Fibroblast of villous mesenchyme (primary cell): ENCODE measurements at places on chromosomes 1 and 21. TPM values are rescaled to one million over a fixed set of nuclear protein-coding genes. Genes with fewer than 3 reads are reported as not detected.
A peak's percentile ranks its signal among the peaks of the same experiment; 100 is the strongest.

DNA sequence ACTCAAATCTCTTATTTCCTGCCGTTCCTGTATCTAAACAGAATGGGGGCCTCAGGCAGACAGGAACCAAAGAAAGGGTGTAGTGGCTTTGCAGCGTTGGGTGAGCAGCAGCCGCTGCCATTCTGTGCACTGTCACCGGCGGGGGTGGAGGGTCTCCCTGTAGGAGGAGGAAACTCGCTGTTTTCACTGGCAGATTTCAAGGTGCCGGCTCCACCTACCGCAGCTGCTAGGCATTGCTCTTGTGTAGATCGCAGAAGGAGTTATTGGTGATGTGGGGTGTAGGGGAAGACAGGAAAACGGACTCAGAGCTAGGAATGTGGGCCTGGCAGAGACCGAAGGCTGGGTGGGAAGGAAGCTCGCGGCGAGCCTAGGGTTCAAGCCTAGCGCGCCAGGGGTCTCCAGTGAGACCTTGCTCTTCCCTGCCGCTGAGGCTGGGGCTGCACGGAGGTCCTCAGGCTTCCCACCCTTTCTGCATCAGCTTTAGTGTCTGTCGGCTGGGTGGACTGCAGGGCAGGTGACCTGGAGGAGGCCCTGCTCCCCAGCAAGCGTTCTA, 20.8 kb downstream of the ATP5PO start:
- DNase-seq = peak; percentile 87

DNA sequence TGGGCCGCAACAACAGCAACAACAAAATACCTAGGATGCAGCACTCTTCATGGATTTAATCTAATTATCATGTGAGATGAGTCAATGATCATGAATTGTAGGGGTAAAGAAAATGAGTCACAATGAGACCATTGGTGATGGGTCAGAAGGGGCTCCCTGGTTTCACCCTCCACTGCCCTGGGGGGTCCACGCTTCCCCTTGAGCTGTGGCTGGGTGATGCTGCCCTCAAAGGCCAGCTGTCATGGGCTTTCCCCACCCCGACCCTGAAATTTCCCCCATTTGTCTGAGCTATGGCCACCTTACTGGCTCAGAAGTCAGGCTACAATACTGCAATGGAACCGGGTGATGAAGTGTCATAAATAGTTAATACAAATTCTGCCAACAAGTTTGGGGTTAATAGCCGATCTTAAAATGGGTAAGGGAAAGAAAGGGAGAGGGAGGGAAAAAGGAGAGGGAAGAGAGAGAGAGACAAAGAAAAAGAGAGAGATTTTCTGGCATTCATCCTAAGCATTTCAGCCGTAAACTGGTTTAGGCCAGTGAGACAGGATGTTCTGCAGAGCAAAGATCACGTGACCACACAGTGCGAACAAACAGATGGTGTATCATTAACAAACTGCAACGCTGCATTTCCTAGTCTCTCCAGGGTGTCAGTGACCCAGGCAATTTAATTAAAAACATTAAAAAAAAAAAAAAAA, 143.4 kb upstream of the ERRFI1 start:
- peak; percentile 90 for DNase-seq

S100A10 gene
- 70.0 and 70.2 TPM in 2 replicates for total RNA-seq

DNA sequence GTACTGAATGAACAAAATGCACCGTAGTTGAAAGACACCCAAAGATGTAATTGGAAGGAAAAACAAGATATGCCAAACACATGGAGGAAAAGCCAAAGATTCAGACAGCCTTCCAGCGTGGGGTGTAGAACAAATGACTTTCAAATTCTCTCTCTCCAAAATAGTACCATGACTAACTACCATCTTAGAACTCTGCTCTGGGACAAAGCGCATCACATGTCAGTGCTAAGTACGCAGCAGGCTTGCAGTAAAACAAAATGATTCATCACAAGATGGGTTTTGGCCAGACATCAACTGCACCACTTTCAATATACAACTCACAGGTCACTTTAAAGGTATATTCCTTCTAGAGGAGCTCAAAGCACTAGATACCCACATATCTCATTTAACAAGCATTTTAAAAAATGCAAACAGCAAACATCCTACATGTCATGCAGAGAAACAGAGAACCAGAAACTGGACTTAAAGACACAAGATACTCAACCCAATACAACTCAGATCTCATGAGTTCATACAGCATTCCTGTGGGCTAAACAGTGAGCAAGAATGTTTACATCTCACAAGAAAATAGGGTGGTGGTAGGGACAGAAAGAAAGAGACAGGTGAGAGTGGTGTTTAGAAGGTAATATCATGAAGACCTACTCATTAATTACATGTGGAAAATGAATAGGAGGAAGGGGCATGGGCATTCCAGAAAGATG, 75.7 kb downstream of the BCAR3 start:
- peak; percentile 94 for DNase-seq

DNA sequence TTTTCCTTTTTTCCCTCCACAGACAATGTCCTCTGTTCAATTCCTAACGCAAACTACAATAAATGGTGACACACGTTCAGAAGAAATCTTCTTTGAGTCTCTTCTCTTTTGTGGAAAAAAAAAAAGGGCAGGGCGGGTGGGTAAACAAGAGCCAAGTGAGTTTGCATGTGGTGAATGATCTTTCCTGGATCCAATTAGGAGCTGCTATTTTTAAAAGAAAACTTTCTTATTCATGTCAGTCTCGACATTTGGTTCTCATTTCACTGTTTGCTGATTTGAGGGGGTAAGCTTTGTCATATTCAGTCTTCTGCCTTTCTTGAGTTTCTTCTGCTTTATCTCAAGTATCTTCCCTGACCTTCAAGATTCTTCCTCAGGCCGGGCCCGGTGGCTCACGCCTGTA, 29.2 kb upstream of the KIF1B start:
- no peak for DNase-seq

- DNase-seq = no peak
Observed at GRCh38 chr1:43233631-43234030, 36.2 kb upstream of the TMEM125 start.

- no peak for DNase-seq
Observed at GRCh38 chr21:45079351-45079750, 5.0 kb downstream of the ADARB1 start.

- DNase-seq = no peak
Observed at GRCh38 chr1:153365696-153366095, 8.0 kb downstream of the S100A9 start.

DNA sequence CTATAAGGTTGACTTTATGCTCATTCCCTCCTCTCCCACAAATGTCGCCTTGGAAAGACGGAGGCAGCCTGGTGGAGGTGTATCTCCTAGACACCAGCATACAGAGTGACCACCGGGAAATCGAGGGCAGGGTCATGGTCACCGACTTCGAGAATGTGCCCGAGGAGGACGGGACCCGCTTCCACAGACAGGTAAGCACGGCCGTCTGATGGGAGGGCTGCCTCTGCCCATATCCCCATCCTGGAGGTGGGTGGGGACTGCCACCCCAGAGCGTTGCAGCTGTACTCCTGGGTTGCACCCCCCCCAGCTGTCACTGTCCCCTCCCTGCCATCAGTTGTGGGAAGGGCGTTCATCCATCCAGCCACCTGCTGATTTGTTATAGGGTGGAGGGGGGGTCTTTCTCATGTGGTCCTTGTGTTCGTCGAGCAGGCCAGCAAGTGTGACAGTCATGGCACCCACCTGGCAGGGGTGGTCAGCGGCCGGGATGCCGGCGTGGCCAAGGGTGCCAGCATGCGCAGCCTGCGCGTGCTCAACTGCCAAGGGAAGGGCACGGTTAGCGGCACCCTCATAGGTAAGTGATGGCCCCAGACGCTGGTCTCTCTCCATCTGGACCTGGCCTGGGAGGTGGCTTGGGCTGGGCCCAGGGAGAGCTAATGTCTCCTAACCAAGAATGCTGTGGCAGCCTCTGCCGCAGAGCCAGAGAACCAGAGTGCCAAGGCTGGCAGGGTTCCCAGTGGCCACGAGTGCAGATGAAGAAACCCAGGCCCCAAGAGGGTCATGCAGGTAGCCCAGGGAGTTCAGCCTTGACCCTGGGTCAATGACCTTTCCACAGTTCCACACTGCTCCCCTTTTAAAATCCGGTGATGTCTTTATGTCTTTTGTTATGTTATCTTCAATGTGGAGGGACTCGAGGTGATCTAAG, 13.1 kb downstream of the PCSK9 start:
- no peak for DNase-seq

MCM3AP gene
- total RNA-seq = 60.9 and 67.6 TPM in 2 replicates

DNA sequence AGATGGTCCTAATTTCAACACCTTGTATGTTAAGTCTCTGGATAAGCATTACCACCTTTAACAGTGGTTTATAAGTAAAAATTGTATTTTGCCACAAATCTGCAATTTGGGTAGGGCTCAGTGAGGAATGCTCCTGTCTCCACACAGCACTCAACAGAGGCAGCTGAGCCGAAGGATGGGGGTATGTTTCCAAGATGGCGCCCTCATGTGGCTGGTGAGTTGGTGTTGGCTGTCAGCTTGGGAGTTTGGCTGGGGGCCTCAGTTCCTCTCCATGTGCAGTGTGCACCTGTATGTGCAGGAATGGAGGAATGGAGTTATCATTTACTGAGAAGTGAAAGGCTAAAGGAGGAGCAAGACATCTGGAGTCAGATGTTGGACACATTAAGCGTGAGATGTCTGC, 136.8 kb downstream of the GABPA start:
- DNase-seq = no peak

- DNase-seq = peak; percentile 0
Observed at GRCh38 chr1:195899762-195900352, 708.4 kb downstream of the KCNT2 start.

- DNase-seq = peak; percentile 21
Observed at GRCh38 chr1:197327776-197328364, 59.8 kb downstream of the CRB1 start.

AIRE gene
- total RNA-seq = under 0.01 TPM in 1 of 2 replicates, not detected in the other

GRIK3 gene
- total RNA-seq = not detected in 2 replicates

GRCh38 chr1:116513956-116514355, 56.9 kb downstream of the CD58 start:
- no peak for DNase-seq

- no peak for DNase-seq
Observed at GRCh38 chr1:159469921-159470533, 30.5 kb downstream of the OR10J1 start.

DNA sequence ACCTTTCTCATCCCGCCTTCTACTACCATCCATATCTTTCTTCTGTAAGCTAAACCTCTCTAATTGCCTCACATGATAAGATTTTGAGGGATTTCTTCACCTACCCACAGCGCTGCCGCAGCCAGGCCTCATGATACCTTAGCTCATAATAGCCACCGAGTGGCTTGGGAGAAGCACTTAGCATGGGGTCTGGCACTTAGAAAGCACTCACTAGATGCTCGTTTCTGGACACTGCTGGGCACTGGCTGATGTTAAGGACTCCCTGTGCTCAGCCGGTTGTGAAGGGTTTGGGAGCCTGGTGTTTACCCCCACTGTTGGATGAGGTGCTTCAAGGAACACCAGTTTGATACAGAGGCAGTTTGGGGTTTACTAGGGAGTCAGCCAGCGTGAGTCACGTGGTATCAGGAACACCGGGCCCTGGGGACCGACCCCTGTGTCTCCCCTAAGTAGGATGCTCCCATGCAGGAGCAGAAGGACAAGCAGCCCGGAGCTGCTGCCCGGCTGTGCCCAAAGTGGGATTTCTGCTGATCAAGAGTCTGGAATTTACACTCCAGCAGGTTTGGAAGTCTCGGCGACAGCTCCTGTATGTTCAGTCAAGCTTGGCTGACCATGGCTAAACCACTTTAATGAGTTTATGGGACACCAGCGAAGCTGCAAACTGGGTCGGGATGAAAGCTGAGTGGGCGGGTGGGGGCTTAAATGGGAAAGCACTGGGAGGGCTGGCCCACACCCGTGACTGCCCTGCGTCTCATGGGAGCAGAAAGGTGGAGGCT, 63.3 kb downstream of the GALNT2 start:
- DNase-seq = no peak

GRCh38 chr1:228913626-228914414, 178.5 kb downstream of the RHOU start:
- DNase-seq = no peak

DNA sequence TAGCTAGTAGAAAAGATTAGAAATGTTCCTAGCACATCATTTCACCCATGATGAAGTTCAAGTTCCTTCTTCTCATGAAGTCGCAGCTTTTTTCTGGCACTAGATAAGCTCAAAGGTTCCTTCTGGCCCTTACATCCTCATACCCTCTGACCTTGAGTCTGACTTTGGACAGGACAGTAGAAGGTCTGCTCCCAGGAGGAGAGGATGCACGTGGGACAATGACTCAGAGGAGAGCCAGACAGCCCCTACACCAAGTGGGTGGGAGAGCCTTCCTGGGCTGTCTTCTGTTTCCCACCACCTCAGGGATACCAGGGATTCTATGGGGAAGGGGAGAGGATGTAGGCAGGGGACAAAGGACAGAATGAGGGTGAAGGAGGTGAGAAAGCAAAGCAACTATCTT, 86.0 kb downstream of the HHIPL2 start:
- DNase-seq = no peak

- peak; percentile 67 for DNase-seq
Observed at GRCh38 chr1:145990249-145990855, 6.0 kb downstream of the TXNIP start.

NTNG1 gene
- total RNA-seq = 2.9 and 9.1 TPM in 2 replicates

GRCh38 chr1:150955280-150955679, 19.4 kb downstream of the CERS2 start:
- no peak for DNase-seq

KRTAP12-2 gene
- not detected in 2 replicates for total RNA-seq

- no peak for DNase-seq
Observed at GRCh38 chr1:227785094-227785804, 30.2 kb upstream of the PRSS38 start.
